HCT116 (cell line): ENCODE measurements at places on chromosomes 1 and 21. TPM values are rescaled to one million over a fixed set of nuclear protein-coding genes. Genes with fewer than 3 reads are reported as not detected.

THEM4 gene
- 17.0 TPM for total RNA-seq

NCAM2 gene
- not detected for total RNA-seq

ZFP69 gene
- total RNA-seq, result not detected

TRIM17 gene
- not detected for total RNA-seq

DNA sequence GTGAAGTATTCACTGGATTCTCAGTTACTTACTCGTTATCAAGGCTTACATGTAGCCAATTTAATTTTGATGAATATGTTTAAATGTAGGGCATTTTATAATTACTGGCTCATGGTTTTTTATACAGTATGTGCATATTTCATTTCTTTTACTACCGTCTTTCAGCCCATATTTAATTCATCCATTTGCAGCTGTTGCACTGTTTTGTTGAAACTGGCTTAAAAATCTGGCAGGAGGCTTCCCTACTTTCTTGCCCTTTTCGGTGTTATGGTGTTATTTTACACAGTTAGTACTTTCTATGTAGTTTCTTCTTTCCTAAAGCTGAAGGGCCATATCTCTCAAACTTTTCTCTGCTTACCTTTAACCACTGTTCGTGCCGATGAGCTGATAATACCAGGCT, 54.2 kb downstream of the ITSN1 start:
- DNase-seq, result no peak
- H3K36me3 ChIP-seq, result no peaks in the 10 kb centered on the region
- H3K4me1 ChIP-seq, result peaks cover 9% of the 10 kb centered on the region
- no peaks in the 10 kb centered on the region for H3K27me3 ChIP-seq

- no peak overlapping the region for H3K27ac ChIP-seq
- no peak for DNase-seq
- H3K4me1 ChIP-seq, result no peaks in the 10 kb centered on the region
- peaks cover 18% of the 10 kb centered on the region; the same call in 1 of the 2 replicates for H3K27me3 ChIP-seq
- no peaks in the 10 kb centered on the region for H3K36me3 ChIP-seq
- H3K4me3 ChIP-seq, result peak overlapping the region; percentile 21
These were observed 720 bp downstream of the SUSD4 start for GRCh38 chr1:223363057-223363855.

GRCh38 chr1:222373216-222373615, 174.7 kb downstream of the HHIPL2 start:
- H3K4me3 ChIP-seq, result no peak overlapping the region
- H3K27me3 ChIP-seq, result no peaks in the 10 kb centered on the region
- no peak for DNase-seq
- peaks cover 6% of the 10 kb centered on the region; the same call in 1 of the 2 replicates for H3K4me1 ChIP-seq

DNA sequence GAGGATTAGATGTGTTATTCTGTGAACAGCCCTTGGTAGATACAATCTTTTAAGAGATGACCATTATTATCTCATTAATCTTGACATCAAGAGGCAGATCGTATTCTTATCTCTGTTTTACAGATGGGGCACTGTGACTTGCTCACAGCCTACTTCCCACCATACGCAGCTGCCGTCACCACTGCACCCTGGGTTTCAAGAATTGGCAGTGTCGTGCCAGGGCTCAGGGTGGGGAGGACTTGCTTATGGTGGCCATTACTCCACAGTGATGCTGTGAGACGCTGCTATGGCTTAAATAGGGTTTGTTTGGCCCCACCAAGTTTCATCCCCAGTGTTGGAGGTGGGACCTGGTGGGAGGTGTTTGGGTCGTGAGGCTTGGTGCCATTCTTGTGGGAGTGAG, 45.4 kb upstream of the ZC3H12A start:
- H3K4me3 ChIP-seq, result no peak overlapping the region
- DNase-seq, result no peak
- no peaks in the 10 kb centered on the region for H3K36me3 ChIP-seq

GRCh38 chr1:119611701-119612113, 36.4 kb downstream of the ZNF697 start:
- no peaks in the 10 kb centered on the region for H3K36me3 ChIP-seq
- peak; percentile 65 for DNase-seq
- no peaks in the 10 kb centered on the region for H3K27me3 ChIP-seq
- H3K4me3 ChIP-seq, result no peak overlapping the region
- H3K4me1 ChIP-seq, result no peaks in the 10 kb centered on the region

DNA sequence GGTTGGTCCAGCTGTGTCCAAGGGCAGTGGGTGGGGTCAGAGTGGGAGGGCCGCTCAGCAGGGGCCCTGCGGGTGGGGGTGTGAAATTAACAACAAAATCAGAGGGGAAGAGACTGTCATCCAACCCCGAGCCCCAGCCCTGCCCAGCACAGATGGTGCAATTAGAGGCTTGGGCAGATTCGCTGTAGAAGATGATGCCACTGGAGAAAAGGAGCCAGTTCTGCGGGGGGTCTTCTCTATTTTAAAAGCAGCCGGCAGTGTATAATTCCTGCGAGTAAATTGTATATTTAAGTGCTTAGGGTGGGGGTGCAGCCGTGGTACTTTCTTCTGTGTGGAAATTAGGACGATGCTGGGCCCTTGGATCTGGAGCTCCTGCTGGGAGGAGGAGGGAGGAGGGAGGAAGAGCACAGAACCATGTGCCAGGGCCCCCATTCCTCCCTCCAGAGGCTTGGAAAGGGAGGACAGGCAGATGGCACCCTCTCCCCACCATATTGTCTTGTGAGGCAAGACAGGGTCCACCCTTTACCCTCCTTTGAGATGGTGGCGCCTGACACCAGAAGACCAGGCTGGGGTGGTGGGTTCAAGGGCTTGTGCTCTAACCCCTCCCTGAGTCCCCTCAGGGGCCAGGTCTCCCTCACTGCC, 89.2 kb downstream of the ACTL8 start:
- no peaks in the 10 kb centered on the region for H3K36me3 ChIP-seq
- H3K4me3 ChIP-seq, result no peak overlapping the region
- DNase-seq, result no peak
- H3K4me1 ChIP-seq, result no peaks in the 10 kb centered on the region
- H3K27me3 ChIP-seq, result peaks cover 18% of the 10 kb centered on the region

GRCh38 chr1:94351481-94351880, 66.7 kb upstream of the ABCD3 start:
- H3K36me3 ChIP-seq, result no peaks in the 10 kb centered on the region
- no peak overlapping the region for H3K4me3 ChIP-seq
- H3K27ac ChIP-seq, result no peak overlapping the region

DNA sequence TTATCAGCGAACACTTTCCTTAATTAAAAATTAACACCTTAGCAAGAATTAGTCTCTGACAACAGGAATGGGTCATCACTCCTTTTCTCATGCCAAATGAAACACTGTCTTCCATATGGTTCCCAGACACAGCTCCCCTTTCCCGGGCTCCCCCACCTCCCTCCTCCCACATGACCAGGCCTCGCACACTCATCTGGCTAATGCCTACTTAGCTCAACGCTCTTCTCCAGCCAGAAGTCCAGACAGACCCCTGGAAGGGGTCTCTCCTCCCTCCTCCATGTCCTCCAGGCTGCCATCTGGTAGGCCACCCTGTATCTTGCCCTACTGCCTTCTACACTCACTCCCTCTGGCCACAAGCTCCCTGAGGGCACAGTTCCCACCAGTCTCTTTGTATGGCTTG, 39.9 kb downstream of the KCNC4 start:
- no peaks in the 10 kb centered on the region for H3K4me1 ChIP-seq
- no peaks in the 10 kb centered on the region for H3K27me3 ChIP-seq
- no peak for DNase-seq
- H3K4me3 ChIP-seq, result no peak overlapping the region
